Vagina (tissue), 2 donors: ENCODE measurements at places on chromosomes 16 and 17. TPM values are rescaled to one million over a fixed set of nuclear protein-coding genes. Genes with fewer than 3 reads are reported as not detected.

- no peak for DNase-seq
Observed at GRCh38 chr16:50697881-50698767, 4.7 kb downstream of the NOD2 start.

- no peak for DNase-seq
Observed at GRCh38 chr17:17109907-17110306, 67.7 kb downstream of the MPRIP start.

DNA sequence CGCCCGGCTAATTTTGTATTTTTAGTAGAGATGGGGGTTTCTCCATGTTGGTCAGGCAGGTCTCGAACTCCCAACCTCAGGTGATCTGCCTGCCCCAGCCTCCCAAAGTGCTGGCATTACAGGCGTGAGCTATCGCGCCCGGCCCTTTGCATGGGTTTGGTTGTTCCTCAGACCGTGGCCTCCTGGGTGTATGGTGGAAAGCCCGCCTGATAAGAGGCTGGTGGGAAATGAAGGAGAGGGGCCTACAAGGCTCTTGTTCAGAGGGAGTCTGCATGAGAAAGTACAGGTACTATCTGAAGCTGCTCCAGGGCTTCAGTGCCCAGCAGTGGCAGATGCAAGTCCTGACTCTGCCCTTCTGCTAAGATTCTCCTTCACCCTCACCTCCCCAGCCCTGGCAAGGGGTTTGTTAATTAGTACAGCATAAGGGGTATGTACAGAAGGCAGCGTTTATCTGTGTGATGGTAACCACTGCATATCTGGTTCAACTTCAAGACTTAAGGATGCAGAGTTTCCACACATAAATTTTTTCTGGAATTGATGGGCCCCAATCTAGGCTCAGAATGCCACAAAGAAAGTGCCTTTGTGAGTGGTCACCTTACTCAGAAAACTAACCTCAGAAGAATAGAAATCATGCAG, 24.2 kb downstream of the GRB7 start:
- peak; percentile 64 for DNase-seq

DNA sequence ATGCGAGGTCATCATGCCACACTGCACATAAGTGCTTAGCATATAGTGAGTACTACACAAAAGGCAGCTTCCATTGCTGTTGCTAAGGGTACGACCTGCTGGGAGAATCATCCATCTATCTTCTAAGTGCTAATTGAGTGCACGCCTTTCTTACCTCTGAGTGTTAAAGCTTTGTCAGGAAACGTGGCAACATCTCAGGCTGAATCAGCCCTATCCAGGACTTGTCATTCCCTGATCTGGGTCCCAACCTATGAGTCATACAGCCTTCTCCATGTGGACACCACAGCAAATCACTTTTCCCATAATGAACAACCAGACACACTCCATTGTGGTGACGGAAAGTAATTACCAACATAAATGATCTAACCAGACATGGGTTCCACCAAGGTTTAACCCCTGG, 201.1 kb upstream of the MAF start:
- DNase-seq: no peak

GRCh38 chr17:44203731-44204440, 4.2 kb upstream of the ATXN7L3 start:
- DNase-seq: no peak

DNA sequence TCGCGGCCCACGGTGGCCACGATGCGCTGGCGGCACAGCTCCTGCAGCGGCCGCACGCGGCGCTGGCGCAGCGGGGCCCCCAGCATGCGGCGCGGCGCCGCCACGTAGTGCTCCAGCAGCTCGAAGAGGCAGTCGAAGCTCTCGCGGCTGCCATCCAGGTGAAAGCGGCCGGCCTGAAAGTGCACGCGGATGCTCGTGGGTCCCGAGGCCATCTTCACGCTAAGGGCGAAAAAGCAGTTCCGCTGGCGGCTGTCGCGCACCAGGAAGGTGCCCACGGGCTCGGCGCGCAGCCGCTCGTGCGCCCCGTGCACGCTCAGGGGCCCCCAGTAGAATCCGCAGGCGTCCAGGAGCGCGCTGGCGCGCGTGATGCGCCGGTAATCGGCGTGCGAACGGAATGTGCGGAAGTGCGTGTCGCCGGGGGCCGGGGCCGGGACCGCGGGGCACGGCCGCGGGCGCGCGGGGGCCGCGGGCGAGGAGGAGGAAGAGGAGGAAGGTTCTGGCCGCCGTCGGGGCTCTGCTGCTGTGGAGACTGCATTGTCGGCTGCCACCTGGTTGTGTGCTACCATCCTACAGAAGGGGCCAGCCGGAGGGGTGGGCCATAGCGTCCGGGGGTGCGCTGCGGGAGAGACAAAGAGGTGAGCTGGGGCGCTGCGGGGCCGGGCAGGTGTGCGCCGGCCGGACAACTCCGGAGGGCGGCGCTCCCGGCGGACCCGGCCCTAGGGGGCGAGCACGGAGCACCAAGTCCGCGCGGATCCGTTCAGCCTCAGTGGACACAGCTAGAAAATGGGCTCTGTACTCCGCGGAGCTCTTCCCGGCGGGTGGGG, 879 bp downstream of the SOCS1 start:
- no peak for DNase-seq

- DNase-seq: no peak
Observed at GRCh38 chr17:18344021-18344420, 19.3 kb downstream of the SHMT1 start.

GRCh38 chr17:21522755-21523336, 146.7 kb downstream of the KCNJ12 start:
- DNase-seq: no peak

DNA sequence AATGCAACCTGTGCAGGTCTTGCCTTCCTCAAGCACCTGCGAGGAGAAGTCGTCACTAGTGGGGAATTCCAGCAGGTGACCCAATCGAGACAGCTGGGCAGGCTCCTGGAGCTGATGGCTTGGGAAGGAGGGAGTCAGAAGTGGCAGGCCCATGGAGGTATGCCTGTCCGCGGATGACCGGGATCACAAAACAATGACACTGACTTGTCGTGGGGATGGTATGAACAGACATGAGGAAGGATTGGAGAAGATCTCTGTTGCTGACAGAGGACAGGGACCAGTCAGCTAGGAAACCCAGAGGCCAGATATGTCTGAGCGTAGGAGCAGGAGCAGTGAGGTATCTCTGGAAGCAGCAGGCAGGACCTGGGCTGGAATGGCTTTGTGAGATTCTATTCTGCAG, 233.3 kb downstream of the SOX9 start:
- no peak for DNase-seq

- DNase-seq: no peak
Observed at GRCh38 chr17:64217249-64217691, 45.8 kb downstream of the TEX2 start.

GRCh38 chr16:4378999-4379690, 7.5 kb downstream of the VASN start:
- no peak for DNase-seq

DNA sequence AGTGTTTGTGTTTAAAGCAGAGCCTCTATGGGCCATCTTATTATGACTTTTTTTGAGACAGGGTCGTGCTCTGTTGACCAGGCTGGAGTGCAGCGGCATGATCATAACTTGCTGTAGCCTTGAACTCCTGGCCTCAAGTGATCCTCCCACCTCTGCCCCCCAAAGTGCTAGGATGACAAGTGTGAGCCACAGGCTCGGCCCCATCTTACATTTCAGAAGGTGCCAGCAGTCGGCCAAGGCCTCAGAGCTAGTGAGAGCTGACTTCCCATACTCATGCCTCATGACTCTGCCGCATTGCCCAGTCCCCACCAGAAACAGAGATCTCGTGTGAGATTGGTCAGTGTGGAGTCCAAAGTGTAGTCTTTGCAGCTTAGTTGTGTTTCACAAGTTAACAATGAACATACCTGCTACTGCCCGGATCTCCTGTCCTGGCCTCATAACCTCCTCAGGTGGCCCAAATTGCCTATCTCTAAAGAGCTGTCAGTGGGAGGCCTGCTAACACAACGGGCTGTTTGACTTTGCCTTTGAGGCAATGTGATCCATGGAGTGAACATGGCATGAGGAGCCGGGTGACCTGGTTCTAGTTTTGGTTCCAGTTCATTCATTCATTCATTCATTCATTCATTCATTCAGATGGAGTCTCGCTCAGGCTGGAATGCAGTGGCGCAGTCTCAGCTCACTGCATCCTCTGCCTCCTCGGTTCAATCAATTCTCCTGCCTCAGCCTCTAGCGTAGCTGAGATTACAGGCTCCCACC, 13.7 kb downstream of the MINK1 start:
- no peak for DNase-seq

GRCh38 chr16:1991588-1991947, 1.8 kb downstream of the SYNGR3 start:
- DNase-seq: no peak

DNA sequence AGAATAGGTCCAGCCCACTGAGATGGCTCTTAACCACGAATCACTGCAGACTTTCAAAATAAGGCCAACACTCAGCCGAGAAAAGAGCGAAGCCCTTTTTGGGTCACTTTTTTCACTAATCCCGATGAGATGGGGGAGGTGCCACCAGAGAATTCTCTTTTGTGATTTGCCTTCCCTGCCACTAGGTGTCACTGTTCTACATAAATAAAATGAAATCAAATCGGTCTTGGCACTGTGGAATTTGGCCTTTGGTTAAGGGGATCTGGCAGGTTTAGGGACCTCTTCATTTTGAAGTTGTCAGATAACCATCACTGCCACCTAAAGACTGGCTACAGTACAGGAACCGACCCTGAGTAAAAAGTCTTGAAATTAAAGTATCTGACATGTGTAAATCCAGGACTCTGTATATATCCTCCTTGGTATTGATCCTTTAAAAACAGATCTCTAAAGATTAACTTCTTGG, 147.0 kb downstream of the HS3ST4 start:
- no peak for DNase-seq

GRCh38 chr16:23206986-23207385, 24.4 kb downstream of the SCNN1G start:
- no peak for DNase-seq

DNA sequence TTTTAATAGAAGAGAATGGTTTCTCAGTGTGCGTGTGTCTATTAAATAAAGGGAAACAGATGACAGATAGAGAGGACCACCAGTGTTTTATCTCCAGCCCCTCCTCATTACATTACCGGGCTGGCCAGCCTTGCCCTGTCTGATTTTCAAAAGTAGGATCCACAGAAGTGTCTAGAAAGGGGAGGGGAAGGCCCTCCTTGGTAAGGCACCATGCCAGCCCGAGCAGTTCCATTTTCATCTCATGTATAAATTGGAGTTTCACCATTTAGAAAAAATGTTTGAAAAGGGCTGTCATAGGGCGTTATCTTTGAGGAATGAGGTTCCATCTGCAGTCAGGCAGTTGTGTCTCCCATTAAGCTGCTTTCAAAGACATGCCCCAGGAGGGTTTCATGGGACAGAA, 96.7 kb downstream of the SOCS1 start:
- DNase-seq: no peak

GRCh38 chr17:67588326-67588725, 129.4 kb upstream of the NOL11 start:
- no peak for DNase-seq

GRCh38 chr17:81000334-81000630, 8.6 kb downstream of the CHMP6 start:
- no peak for DNase-seq

GRCh38 chr16:4315186-4316107, at the start of gene GLIS2:
TSS of gene GLIS2 (plus strand) at chr16:4316067. CDS start at chr16:4332281, 16,214 bp downstream.
- no peak for DNase-seq

GRCh38 chr17:7213895-7214299, 5.7 kb downstream of the DLG4 start:
- no peak for DNase-seq

DNA sequence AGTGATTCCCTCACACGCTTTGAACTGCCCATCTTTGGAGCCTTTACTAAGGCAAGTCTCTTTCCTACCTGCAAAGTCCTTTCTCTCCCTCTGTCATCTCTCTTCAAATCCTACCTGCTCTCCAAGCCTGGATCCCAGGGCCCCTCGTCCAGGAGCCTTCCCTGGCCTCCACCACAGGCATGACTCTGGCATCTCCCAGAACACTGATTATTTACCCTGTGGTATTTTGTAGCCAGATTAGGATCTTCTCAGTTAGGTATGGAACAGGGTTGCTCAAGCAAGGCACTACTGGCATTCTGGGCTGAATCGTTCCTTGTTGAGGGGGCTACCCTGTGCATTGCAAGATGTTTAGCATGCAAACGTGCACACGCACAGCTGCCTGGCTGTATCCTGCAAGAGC, 31.9 kb upstream of the POLR3E start:
- DNase-seq: no peak

DNA sequence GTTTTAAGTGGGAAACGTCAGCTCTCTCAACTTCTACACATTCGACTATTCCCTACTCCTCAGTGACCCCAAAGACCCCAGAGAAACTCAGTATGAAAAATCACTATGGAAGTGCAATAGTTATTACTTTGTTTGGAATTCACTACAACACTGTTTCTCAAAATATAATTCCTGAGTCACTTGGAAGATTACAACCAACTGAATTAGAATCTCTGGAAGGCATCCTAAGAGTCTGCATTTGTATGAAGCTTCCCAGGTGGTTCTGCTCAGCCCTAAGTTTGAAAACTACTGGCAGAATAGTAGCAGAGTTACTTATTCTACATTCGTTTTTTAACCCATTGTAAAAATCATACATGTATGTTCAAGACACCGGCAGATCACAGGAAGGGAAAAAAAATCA, 525.6 kb downstream of the MAF start:
- no peak for DNase-seq

GRCh38 chr16:83441517-83441916, 366.3 kb upstream of the HSBP1 start:
- DNase-seq: no peak

GRCh38 chr17:76911299-76912017, 43.3 kb downstream of the MGAT5B start:
- no peak for DNase-seq

DNA sequence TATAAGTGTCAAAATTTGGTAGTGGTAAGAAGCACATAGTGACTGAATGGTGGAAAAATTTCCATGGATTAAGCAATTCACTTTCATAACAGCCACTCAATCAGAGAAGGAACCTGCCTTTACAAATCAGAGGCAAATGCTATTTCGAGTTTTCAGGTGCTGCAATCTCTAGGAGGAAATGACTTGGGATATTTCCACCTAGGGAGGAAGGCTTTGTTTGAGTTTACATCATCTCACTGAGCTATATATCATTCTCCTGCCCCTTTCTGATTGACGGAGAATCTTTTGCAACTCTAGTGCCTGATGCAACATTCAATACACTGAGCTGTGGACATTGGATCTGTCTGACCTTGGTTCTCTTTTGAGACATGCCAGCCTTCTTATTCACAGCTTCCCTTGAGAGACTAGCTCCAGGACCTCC, 26.3 kb downstream of the MARCHF10 start:
- no peak for DNase-seq

Gene KRT33A
- total RNA-seq: 1.5 TPM

Gene KRTAP9-4
- total RNA-seq: not detected

Gene CTRB1
- not detected for total RNA-seq

Gene HOXB1
- total RNA-seq: not detected

Gene SEPTIN12
- total RNA-seq: not detected

Gene SP6
- total RNA-seq: 3.9 TPM

Gene TMEM204
- 33.1 TPM for total RNA-seq

Gene LLGL2
- total RNA-seq: 44.9 TPM

Gene CAPNS2
- total RNA-seq: 33.9 TPM

Gene TPSG1
- not detected for total RNA-seq

Gene CX3CL1
- total RNA-seq: 24.8 TPM
